A172 (cell line): ENCODE measurements at places on chromosomes 2 and 18. TPM values are rescaled to one million over a fixed set of nuclear protein-coding genes. Genes with fewer than 3 reads are reported as not detected.

POTEI gene
- not detected in 2 replicates for total RNA-seq

CPLX4 gene
- total RNA-seq = not detected in 2 replicates

DNA sequence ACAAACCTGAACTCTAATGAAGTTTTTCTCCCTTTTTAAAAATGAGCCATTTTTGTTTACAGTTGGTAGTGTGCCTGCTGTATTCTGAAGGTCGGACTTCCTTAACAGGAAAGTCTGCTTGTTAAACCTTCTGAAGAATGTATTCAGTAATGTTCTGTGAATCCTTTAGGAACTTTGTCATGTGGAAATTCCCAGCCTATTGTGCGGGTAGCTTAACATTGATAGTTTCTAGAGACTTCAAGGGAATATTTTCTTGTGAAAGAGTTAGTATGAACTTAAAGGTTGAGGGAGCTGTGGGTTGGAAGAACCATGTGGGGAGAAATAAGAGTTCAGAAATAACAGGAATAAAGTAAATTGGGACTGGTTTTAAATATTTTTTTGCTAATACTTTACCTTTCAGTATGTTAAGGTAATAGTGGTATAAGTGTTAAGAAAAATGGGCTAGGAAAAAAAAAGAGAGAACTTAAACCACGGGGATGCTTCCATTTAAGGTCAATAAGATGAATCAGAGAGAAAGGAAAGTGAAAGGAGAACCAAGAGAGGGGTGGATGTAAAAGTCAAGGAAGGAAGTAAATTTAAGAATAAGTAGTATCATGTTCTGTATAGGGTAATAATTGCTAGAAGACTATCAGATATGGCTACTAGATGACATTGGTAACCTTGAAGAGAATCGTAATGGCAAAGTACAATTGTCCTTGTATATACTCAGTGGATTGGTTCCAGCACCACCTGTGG is 90.5 kb downstream of the PMS1 start:
- no peak for DNase-seq

TMEM247 gene
- not detected in 2 replicates for total RNA-seq

GRCh38 chr2:181954538-181954883 is 31.1 kb upstream of the PPP1R1C start:
- DNase-seq = no peak

DNA sequence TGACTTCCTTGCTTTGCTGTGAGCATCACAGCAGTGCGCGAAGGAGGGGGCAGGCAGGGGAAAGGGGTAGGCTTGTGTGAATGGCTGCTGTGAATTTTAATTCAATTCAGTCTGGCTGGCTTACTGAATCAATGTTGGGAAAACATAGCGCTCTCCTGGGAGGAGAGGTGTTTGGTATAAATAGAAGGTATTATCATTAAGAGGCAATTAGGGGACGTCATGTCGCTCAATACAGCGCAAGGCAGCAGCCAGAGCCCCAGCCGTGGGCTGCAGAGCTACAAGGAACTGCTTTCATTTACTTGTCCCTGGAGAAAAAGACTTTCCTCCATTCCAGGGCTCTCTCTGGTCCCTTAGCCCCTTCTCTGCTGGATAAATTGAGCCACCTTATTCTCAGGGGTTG is 181.4 kb upstream of the MSH6 start:
- no peak for DNase-seq

DNAH6 gene
- total RNA-seq = 0.02 TPM in 2 replicates

MAPK4 gene
- total RNA-seq = 0.05 and 0.07 TPM in 2 replicates

SPR gene
- total RNA-seq = 84.0 and 104 TPM in 2 replicates

CRACDL gene
- 0.79 and 3.1 TPM in 2 replicates for total RNA-seq

CDKL4 gene
- 0.10 TPM in 1 of 2 replicates, not detected in the other for total RNA-seq

- no peak for DNase-seq
Measured at GRCh38 chr18:8471372-8471771, 137.9 kb upstream of the RAB12 start.

- DNase-seq = no peak
Measured at GRCh38 chr2:96386470-96386869, 50.9 kb downstream of the NCAPH start.
